ENCODE measurements at places on chromosomes 3 and 15.

DNA sequence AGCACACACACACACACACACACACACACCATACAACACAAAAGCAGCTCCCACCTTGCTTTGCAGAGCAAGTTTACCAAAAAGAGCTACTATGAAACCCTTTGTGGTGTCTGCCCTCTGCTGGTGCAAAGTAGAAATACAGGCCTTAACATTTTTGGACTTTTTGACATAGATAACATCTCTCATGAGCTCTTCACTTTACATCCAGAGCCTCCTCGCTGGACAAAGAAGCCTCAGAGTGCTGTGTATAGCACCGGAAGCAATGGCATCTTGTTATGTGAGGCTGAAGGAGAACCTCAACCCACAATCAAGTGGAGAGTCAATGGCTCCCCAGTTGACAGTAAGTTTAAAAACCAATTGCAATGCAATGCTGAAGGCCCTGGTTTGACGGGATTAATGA, 157.9 kb downstream of the CHL1 start:
- DNase-seq = peak; percentile 60

GRCh38 chr3:162933656-162934055, 1437.0 kb downstream of the OTOL1 start:
- DNase-seq = no peak

- no peak for DNase-seq
Measured at GRCh38 chr3:4508048-4508981, 15.2 kb downstream of the ITPR1 start.

DNA sequence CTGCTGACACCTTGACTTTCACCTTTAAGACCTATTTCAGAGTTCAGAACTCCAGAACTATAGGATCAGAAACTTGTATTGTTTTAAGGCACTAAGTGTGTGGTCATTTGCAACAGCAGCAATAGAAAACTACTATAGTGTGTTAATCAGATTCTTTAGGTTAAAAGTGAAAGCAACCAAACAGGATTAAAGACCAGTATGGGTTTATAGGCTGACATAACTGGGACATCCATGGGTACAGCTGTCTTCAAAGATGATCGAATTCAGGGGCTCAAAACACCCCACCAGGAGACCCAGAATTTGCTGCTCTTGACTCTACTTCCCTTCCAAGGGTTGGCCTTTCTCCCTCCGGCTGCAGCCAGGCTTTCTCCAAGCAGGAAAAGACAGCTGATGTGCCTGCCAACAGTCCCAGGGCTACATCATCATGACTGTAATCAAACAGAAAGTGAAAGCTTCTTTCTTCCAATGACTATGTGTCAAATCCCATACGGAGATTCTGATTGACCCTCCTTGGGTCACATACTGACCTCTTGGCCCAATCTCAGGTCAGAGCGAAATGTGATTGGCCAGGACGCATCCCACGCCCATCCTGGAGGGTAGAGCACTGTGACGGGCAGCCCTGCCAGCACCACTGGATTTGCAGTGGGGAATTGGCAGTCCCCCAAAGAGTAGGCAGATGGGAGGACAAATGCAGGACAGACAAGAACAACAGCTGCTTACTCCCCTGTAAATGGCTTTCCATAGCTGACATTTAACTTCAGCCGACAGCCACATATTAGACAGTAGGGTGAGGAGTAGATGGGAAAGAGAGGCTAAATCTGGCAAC, 51.4 kb upstream of the RNF7 start:
- DNase-seq = peak; percentile 57

DNA sequence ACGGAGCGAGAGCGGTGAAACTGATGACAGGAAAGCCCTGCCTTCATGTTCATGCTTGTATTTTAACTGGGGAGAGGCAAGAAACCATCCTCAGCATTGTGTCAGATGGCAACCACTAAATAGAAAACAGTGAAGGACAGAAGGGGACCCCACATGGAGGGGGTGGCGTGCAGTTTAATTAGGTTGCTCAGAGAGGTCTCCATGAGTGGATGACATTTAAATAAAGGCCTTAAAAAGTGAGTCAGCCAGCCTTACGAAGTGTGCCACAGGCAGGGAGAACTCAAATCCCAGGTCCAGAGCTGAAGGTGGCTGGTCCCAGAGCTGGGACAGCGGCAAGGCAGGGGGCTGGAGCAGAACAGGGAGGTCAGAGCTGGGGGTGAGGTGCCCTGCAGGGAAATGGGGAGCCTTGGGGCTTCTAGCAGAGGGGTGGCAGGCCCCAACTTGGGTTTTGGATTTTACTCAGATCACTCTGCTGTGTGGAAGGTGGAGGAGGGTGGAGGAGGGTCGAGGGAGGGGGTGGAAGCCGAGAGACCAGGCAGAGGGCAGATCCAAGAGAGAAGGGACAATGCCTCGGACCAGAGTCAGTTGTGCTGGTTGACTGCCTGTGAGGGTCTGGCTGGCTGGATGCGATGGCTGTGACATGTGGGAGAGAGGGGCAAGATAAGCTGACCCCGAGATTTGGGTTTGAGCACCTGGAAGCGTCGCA, 73.7 kb downstream of the KLF13 start:
- DNase-seq = no peak

- DNase-seq = no peak
Measured at GRCh38 chr3:71185733-71186455, 397.6 kb downstream of the FOXP1 start.

DNA sequence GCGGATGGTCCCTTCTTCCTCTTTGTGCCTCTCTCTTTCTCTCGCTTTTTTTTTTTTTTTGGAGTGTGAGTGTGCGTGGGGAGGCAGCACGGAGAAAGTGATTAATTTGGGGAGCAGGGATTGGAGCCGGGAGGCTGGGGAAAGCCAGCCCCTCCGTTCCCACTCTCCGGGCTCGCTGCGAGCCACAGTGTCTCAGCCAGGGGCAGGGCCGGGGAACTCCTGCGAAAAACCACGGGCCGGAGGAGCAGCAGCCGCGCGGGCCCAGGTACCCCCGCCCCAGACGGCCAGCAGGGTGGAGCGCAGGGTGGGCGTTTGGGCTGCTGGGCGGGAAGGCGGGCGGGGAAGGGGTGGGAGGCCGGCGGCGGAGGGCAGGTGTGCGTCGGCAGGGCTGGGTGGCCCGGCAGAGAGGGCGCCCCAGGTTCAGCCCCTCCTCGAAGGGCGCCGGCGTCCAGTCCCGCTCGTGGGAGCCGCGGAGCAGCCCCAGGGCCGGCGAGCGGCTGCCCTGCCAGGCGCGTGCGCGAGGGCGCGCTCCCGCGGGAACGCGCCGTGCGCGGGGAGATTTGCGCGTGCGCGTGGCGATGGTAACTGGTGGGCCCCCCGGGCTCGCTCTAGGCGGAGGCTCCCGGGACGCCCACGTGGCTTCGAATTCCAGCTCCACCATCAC, 1.4 kb downstream of the CHL1 start:
- peak; percentile 58 for DNase-seq

DNA sequence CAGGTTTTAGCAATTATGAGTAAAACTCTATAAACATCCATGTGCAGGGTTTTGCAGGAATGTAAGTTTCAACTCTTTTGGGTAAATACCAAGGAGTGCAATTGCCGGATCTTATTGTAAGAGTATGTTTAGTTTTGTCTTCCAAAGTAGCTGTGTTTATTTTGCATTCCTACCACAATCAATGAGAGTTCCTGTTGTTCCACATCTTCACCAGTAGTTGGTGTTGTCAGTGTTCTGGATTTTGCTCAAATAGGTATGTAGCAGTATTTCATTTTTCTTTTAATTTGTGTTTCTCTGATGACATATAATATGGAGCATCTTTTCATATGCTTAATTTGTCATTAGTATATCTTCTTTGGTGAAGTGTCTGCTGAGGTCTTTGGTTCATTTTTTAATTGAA, 185.1 kb upstream of the GALNT15 start:
- DNase-seq = no peak

DNA sequence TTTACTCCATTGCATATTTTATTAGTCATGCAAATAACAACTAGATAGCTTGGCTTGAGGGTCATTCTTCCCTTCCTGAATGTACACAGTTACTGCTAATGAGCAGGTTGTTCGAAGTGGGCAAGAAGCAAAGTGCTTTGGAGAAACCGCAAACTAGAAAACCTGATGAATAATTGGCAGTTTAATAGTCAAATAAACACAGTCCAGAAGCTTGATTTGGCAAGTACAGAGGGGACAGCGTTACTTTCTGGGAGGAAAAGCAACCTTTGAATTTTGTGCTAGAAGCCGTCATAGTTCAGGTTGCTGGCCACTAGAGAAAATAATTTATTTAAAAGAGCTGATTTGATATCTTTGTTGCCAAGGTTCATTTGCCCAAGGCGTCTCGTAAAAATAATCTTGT, 94.9 kb downstream of the MFSD1 start:
- no peak for DNase-seq

- DNase-seq = no peak
Measured at GRCh38 chr3:132198516-132198915, 118.7 kb upstream of the ACP3 start.

DNA sequence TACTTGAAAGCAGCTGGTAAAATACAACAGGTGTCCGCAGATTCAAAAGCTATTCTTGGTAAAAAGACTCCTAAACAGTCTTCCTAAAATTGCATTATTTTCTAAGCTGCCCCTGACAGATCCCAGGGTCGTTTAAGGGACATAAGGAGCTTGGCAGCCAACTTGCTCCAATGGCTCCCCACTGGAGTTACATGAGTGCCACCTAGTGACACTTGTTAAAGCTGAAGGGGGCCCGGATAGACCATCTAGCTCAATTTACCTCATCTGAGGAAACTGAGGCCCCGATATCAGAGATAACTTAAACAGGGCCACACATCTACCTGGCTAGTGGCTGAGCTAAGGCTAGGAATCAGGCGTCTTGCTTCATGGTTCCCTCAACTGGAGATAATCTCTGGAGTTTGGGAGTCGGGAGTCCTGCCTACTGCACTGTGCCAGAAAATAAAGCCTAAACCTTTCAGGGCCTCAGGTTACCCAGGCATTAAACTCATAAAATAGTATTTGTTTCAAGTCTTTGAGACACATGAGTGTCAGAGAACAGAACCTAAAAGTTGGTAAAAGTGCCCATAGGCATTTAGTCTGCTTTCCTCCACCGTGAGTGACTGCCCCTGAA, 6.5 kb upstream of the TBC1D23 start:
- DNase-seq = peak; percentile 71

DNA sequence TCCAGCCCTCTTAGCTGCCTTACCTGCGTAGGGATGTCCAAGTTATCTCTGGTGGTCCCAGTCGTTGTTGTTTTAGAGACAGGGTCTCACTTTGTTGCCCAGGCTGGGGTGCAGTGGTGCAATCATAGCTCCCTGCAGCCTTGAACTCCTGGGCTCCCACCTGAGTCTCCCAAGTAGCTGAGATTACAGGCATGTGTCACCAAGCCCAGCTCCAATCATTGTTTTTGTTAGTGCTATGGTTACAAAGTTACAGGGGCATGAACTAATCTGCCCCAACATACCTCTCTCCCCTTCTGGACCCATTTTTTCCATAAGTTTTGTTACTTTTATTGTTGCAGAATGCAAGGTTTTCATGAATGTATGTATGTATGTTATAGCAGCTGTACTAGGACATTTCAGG, 54.7 kb downstream of the CTDSPL2 start:
- no peak for DNase-seq

- DNase-seq = no peak
Measured at GRCh38 chr3:33278163-33278562, 921 bp downstream of the FBXL2 start.

- no peak for DNase-seq
Measured at GRCh38 chr3:69020424-69020823, 6.9 kb upstream of the EOGT start.

DNA sequence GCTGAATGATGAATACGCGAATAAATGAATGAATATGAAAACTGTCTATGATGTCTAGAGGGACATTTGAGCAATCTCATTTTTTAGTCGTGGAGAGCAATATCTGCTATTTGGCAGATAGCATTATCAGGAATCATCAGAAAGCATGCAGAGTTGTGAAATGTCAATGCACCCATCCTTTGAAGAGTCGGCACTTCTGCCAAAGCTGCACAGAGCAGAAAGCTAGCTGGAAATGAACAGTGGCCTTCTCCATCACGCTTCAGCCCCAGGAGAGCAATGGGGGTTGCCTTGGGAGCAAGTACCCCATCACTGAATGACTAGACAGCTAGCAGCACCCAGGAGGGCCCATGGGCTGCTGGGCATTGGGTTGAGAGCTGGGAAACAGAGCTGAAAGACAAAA, 69.1 kb upstream of the PROK2 start:
- DNase-seq = no peak

DNA sequence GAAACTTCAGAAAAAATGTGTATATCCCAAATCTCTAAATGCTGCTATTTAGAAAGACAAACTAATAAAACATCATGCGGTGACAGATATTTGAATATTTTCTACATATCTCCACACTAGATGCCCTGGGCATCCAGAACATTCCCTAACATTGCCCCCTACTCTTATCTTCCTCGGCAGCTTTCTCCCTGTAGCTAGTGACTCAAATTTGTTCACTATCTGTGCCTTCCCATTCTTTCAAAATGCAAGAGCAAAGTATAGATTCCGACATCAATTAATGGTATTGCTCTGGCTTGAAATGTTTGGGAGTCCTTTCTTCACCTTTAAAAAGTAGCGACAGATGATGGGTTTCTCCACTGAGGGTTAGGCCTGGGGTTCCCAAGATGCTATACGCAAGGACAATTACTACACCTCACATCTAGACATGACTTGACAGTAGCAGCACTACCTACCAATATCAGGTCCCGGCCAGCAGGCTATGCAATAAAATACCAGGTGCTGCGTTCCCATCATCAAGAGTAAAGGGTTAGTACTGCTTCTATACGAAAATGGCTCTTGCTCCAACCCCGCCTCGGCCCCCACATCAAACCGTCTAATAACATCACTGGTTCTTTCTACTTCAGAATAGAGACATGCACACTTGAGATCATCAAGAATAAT, 631 bp downstream of the UBR1 start:
- peak; percentile 34 for DNase-seq

- peak; percentile 87 for DNase-seq
Measured at GRCh38 chr3:13517253-13517977, 31.5 kb upstream of the FBLN2 start.

- DNase-seq = peak; percentile 89
Measured at GRCh38 chr3:16177962-16178627, 3.6 kb downstream of the GALNT15 start.

- no peak for DNase-seq
Measured at GRCh38 chr3:192011137-192011536, 550.2 kb downstream of the PYDC2 start.

GRCh38 chr15:63000706-63001105, 41.8 kb upstream of the TPM1 start:
- DNase-seq = peak; percentile 55

GRCh38 chr15:85562824-85563223, 182.4 kb downstream of the AKAP13 start:
- no peak for DNase-seq

DNA sequence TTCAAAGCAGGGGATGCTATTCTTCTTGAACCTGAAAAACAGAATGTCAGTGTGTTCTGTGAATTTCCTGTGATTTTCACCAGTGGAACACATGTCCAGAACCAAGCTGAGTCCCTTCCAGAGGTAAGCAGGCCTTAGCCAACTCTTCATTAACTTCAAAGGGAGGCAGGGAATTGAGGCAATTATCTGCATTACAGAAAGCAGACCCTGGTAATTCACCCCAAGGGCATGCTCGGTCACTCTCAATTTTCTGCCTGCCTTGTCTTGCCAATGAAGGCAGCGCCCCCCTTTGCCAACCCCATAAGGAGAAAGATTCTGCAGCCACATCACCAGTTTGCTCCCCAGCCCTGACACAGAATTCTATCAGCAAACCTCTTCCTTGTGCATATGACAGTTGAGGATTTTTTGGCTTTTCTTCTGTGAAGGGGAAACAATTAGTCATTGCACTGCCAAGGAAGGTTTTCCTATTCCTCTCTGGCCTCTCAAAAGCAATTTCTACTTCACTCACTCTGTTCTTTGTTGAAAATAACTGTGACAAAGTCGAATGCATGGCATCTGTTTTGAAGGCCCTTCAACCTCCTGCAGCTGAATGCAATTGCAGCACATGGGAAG, 85.3 kb downstream of the HHLA2 start:
- no peak for DNase-seq

- no peak for DNase-seq
Measured at GRCh38 chr3:195388380-195388779, 54.4 kb downstream of the ACAP2 start.

Measured in testis (tissue), 5 donors.